ENCODE measurements at places on chromosomes 7 and 10.

GRCh38 chr10:3976718-3977117, 191.7 kb upstream of the KLF6 start:
- DNase-seq = no peak

GRCh38 chr10:653991-654646, 35.3 kb downstream of the DIP2C start:
- DNase-seq = no peak

DNA sequence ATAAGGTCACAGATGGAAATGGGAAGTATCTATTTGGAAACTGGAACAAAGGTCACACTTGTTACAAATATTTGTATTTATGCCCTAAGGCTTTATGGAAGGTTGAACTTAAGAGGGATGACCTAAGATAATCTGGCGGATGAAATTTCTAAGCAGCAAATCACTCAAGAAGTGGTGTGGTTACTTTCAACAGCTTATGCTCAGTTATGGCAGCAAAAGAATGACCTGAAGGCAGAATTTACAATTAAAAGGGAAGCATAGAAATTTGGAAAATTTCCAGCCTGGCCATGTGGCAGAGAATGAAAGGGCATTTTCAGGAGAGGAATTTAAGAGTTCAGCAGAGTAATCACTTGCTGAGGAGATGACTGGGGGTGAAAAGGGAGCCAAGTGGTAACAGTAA, 95.8 kb upstream of the TNS3 start:
- DNase-seq = no peak

- DNase-seq = no peak
Measured at GRCh38 chr7:91055219-91055618, 209.0 kb upstream of the FZD1 start.

- no peak for DNase-seq
Measured at GRCh38 chr10:8454357-8454756, 399.9 kb downstream of the GATA3 start.

DNA sequence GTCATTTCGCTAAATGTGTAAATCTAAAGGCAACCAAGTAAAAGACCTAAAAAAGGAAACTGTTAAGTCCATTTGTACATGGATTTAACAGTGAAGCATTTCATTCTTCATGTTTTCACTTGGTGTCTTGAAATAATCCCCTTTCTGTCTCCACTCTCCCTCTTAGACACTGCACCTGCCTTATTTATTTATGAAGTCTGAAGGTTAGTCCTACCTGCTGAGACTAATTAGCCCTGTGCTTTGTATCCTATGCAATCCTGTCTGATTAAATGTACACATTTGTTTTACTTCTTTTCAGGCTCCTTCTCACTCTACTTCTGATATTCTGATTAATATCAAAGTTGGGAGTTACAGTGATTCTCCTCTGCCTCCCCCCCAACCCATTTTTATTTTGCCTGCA, 1.9 kb upstream of the TCF7L2 start:
- no peak for DNase-seq

DNA sequence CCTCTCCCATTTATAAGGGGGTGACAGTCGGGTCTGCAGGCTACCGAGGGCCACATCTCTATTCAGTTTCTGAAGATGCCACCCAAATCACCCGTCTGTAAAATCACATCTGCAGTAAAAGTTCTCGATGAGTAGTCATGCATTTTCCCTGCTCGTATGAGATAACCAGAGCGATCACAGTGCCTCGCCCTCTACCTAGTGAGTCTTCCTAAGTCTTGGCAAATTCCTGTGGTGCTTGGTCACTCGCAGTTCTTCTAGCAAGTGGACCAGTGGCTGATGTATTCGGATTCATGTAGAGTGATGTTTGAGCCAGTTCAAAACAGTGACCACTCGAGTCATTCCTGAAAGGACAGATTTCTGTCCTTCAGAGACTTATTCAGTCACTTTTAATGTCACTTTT, 44.9 kb downstream of the INSYN2A start:
- no peak for DNase-seq

- peak; percentile 7 for DNase-seq
Measured at GRCh38 chr10:46234431-46235060, 52.3 kb upstream of the ANTXRL start.

DNA sequence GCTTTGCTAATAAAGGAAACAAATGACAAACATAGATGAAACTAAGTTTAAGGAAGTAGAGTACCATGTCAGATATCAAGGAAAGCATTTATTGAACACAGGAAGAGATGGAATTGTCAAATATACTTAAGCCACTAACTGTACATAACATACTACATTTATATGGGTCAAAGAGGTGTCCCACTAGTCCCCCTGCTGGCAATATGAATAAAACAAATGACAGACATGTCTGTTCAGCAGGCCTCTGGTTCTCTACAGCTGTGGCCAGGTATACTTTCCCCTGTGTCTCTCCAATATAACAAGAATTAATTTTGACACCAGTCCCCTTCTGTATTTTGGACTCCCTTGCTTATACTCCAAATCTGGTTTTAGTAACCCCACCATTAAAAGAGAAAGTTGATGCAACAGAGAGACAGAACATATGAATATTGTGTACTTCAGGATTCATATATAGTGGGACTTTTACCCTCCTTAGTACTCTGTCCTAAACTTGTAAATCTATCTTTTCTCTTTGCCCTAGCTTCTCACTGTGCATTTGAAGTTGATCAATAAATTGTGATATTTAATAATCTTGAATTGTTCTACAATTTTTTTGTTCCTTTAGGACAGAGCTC, 42.9 kb downstream of the CD36 start:
- DNase-seq = no peak

GRCh38 chr7:8296362-8296659, 34.3 kb upstream of the ICA1 start:
- DNase-seq = no peak

DNA sequence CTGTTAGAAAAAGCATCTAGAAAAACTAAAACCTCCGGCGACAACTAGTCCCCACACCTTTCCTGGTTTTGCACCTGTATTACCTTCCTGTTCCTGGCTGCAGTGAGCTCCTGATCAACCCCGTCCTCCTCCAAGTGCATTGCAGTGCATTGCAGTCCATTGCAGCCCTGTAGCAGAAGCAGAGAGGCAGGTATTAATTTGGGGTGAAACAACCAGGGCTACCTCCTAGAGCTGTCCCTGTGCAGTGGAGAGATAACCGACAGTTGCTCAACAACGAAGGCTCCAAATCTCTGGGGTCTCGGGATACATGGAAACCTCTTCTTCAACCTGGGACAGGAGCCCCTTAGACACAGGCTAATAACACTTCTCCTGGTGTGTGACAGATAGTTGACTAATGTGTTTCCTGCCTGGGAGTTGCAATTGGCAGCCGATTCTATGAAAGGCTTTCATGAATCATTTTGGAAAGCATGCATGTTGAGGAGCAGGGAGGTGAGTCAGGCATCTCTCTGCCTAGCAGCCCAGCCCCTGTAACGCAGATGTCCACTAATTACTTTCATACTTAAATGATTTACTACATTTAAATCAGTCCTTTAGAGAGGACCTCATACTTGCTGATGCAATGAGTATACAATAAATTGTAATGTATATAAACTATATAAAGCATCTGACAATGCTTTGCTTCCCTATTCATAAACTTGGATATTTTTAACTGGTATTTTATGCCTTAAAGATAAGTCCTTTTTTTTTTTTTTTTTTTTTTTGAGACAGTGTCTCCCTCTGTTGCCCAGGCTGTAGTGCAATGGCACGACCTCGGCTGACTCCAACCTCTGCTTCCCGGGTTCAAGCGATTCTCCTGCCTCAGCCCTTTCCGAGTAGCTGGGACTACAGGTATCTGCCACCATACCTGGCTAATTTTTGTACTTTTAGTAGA, 59.0 kb downstream of the PRR15 start:
- no peak for DNase-seq

- DNase-seq = no peak
Measured at GRCh38 chr7:148858489-148858888, 25.6 kb downstream of the EZH2 start.

GRCh38 chr10:91103384-91104192, 116.9 kb upstream of the PCGF5 start:
- no peak for DNase-seq

DNA sequence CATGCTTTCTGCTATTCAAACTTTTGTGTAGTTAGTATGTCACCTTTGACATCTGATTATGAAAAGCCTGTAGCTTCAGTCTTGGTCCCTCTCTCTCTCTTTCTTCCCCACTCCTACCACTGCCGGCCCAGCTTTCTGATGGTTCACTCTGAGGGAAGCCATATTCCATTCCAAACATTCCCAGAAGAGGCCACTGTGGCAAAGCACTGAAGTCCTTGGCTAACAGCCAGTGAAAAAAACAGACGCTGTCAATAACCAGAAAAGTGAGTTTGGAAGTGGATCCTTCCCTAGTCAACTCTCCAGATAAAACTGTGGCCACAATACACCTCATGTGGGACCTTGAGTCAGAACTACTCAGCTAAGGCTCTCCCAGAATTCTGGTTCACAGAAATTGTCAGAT, 950.7 kb upstream of the PHF14 start:
- DNase-seq = no peak

- no peak for DNase-seq
Measured at GRCh38 chr10:10886861-10887531, 130.7 kb upstream of the CELF2 start.

GRCh38 chr7:106070201-106070551, 41.9 kb downstream of the SYPL1 start:
- no peak for DNase-seq

DNA sequence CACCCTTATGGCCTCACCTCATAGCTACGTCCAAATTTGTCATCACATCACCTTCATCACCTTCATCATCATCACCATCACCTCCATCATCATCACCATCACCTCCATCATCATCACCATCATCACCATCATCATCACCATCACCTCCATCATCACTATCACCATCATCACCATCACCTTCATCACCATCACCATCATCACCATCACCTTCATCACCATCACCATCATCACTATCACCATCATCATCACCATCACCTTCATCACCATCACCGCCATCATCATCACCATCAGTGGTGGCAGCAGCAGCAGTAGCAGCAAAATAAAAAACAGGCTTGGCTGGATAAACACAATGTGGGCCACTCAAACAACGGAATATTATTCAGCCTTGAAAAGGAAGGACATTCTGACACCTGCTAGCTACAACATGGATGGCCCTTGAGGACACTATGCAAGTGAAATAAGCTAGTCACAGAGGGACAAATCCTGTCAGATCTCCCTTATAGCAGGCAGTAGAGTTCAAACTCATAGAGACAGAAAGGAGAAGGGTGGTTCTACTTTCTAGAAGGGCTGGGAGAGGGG, 47.7 kb upstream of the PDGFA start:
- no peak for DNase-seq

- DNase-seq = no peak
Measured at GRCh38 chr7:30800785-30801252, 29.6 kb downstream of the MINDY4 start.

DNA sequence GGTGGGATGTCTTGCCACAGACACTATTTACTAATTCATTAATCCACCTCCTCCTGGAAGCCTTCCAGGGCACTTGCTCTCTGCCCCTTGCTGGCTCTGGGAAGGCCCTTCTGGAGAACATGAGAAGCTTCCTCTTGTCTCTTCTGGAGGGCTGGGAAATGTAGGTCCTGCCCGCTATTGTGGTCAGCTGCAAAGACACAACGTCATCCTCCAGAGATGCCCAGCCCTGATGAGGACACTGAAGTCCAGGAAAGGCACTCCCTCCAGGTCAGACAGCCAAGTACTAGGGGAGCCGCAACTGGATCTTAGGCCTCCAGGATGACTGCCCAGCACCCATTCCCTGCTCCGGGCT, 9.6 kb upstream of the TACR2 start:
- DNase-seq = no peak

- no peak for DNase-seq
Measured at GRCh38 chr7:135645296-135645904, 16.9 kb upstream of the STMP1 start.
